ENCODE measurements at places on chromosomes 3 and 15.

GRCh38 chr3:155548195-155548594 lies 196.7 kb downstream of the PLCH1 start:
- DNase-seq = peak; percentile 17

DNA sequence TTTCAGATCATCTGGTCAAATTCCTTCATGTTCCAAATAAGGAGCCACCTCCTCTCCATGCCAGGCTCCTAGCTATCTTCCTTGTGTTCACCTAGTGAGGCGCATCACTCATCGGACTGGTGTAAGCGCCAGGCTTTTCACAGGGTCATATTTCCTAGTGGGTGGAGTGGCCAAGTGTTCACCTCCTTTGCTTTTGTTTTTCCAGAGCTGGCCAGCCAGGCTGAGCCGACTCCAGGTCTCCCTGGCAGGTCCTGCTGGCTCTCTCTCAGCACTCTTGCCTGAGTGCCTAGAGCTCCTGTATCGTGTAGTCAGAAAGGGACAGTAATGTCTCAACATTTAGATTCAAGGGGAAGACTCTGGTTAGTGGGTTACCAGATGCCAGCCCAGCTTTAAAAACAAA lies 31.0 kb downstream of the HEG1 start:
- DNase-seq = no peak

GRCh38 chr3:51963951-51964451 lies 3.3 kb downstream of the PCBP4 start:
- DNase-seq = no peak

- DNase-seq = no peak
Observed at GRCh38 chr15:96409215-96410138, 79.0 kb downstream of the NR2F2 start.

GRCh38 chr15:72495007-72495406 lies 20.9 kb downstream of the ARIH1 start:
- DNase-seq = no peak

DNA sequence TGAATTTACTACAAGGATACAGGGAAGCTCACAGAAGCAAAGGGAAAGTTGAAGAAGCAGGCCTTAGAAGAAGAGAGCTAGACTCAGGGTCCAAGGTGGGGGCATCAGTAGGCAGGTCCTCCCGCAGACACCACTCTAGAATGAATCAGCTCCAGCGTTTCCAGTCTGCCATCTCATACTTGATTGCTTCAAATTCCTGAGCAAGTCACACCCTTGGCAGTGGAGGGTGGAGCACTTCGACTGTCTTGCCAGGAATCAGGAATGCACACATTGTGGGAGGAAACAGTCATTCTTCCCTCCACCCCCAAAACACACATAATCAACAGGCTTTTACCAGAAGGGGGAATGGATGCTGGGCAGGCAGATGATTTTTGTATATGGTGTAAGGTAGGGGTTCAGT lies 78.5 kb downstream of the CHCHD6 start:
- no peak for DNase-seq

GRCh38 chr3:5090197-5090596 lies 31.9 kb upstream of the ARL8B start:
- DNase-seq = no peak

GRCh38 chr3:131216330-131216729 lies 165.2 kb upstream of the NUDT16 start:
- DNase-seq = no peak

- no peak for DNase-seq
Observed at GRCh38 chr3:50003216-50003615, 63.3 kb downstream of the RBM6 start.

DNA sequence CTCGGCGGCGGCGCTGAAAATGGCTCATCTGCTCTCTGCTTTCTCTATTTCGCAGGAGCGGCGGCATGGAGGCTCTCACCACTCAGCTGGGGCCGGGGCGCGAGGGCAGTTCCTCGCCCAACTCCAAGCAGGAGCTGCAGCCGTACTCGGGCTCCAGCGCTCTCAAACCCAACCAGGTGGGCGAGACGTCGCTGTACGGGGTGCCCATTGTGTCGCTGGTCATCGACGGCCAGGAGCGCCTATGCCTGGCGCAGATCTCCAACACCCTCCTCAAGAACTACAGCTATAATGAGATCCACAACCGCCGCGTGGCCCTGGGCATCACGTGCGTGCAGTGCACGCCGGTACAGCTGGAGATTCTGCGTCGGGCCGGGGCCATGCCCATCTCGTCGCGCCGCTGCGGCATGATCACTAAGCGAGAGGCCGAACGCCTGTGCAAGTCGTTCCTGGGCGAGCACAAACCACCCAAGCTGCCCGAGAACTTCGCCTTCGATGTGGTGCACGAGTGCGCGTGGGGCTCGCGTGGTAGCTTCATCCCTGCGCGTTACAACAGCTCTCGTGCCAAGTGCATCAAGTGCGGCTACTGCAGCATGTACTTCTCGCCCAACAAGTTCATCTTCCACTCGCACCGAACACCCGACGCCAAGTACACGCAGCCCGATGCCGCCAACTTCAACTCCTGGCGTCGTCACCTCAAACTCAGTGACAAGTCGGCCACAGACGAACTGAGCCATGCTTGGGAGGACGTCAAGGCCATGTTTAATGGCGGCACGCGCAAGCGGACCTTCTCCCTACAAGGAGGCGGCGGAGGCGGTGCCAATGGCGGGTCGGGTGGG lies 790 bp downstream of the SKOR1 start:
- DNase-seq = peak; percentile 41

DNA sequence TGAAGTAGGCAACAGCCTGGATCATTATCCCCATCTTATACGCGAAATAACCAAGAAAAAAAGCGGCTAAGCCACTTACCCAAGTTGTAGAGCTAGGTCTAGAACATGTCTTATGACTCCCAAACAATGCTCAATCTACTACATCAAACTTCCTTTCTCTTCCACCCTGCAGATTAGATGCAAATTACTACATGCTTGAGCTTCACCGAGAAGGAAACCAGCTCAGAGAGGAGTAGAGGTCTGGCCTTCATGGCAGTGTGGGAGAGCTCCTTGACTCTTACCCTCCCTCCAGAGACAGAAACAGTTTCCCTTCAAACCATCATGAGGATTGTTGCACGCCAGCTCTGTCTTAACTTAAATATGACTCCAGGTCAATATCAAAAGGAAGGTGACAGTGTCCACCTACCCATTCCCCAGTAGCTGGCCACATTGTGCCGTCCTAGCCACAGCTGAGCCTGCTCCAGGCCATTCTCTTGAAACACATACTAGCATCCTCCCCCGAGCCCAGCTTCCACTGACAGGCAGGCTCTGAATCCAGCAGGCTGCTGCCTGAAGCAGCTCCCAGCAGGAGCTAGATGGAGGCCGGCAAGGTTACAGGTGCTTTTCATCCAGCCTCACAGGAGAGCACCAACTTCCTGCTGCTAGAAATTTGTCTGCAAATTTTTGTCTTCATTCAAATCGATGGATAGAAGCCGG lies 56.8 kb downstream of the CPN2 start:
- DNase-seq = no peak

GRCh38 chr15:24858737-24859601 lies 95.8 kb upstream of the SNRPN start:
- DNase-seq = no peak

- DNase-seq = no peak
Observed at GRCh38 chr3:190498293-190498692, 15.6 kb upstream of the IL1RAP start.

- DNase-seq = no peak
Observed at GRCh38 chr3:189267981-189268613, 96.3 kb downstream of the TPRG1 start.

DNA sequence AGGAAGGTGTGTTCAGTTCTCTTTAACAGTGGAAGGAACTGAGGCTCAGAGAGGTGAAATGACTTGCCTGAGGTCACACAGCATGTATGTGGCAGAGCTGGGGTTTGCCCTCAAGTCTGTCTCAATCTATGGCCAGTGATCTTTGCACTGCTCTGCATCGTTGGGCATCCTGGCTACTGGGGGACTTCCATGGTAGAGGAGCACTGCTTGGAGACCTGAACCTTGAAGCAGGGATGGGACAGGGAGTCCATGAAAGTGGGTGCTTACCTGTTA lies 2.0 kb downstream of the CORO2B start:
- DNase-seq = no peak

DNA sequence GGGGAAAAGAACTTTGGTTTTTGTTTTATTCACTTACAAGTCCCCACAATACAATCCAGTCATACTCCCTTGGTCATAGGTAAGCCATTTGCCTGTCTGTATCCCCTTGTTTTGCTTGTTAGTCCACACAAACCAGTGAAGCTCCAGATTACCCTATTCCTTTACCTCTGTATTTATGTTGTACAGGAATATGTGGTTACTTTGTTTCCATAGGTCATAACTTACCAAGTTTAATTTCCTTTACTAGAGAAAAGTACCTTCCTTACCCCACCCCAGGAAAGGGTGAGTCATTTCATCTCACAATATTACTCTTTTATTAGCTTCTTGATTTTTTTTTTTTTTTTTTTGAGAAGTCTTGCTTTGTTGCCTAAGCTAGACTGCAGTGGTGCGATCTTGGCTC lies 113.4 kb upstream of the LRRFIP2 start:
- peak; percentile 64 for DNase-seq

GRCh38 chr3:23953523-23953922 lies 8.4 kb downstream of the NR1D2 start:
- no peak for DNase-seq

- no peak for DNase-seq
Observed at GRCh38 chr3:12768579-12769527, 9.8 kb upstream of the TMEM40 start.

DNA sequence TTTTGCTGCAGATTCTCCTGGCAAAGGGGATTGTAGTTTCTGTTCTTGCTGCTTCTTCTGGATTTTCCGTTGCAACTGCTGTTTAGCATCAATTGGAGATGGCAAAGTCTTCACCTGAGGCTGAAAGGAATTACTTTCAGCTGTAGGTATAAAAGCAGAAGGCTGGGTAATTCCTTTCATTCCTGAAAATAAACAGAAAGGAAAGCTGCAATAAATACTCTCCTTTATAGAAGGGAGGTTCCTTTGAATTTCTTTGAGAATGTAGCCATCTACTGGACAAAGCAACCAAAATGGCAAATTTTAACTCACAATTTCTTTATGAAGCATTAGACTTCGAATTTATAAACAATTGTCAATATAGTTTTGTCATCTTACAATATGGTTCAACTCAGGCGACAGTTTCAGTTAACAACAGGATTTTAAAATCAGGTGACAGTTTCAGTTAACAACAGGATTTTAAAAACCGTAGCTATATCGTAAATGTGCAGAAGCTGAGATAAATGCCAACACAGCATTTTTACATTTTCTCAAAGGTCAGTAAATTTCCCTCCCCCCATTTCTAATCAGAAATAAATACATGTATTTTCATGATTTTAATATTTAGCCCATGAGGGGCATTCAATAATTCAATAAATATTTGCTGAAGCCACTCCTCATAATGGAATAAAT lies 104.9 kb upstream of the NEDD4 start:
- peak; percentile 56 for DNase-seq

DNA sequence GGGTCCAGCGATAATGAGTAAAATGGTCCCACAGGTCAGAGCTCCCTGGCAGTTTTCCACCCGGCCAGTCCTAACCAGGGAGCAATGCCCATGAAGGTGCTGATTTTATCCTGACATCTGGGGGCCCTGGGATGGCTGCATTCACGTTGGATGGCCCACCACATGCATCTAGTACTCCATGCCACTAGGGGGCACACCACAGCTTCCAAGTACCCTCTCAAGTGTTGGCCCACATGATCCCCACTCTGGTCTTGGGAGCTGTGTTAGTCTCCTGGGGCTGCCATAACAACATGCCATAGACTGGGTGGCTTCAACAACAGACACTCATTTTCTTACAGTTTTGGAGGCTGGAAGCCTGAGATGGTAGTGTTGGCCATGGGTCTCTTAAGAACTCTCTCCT lies 225.5 kb downstream of the SLCO3A1 start:
- DNase-seq = peak; percentile 68
